ENCODE measurements at places on chromosomes 2 and 18.
A peak's percentile ranks its signal among the peaks of the same experiment; 100 is the strongest.

DNA sequence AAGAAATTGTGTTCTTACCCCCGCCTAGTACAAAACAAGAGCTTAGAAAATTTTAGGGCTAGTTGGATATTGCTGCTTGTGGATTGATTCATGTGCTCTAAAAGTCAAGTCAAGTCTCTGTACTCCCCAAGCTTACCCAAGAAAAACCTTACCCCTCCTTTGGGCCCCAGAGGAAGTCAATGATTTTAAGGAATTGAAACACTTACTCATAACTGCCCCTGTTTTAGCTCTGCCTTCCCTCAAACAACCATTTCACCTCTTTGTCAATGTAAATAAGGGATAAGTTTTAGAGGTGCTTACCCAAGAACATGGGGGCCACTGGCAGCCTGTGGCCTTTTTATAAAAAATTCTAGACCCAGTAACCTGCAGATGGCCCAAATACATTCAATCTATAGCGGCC lies 136.6 kb upstream of the RMP24 start:
- DNase-seq: no peak

DNA sequence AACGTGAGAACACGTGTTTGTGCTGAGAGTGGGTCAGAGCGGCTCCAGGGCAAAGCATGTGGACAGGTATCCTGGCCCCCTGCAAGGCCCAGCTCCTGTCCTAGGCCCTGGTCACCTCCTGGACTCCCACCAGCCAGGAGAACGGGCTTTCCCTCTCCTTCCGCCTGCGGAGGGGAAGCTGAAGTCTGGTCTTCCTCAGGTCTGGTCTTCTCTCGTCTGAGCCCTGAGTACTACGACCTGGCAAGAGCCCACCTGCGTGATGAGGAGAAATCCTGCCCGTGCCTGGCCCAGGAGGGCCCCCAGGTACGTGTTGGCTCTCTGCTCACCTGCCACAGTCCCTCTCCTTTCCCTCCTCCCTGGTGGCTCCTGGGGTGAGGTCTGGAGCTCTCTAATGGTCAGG lies 963 bp downstream of the GNLY start:
- DNase-seq: no peak

GRCh38 chr2:237510502-237511217 lies 23.6 kb downstream of the MLPH start:
- no peak for DNase-seq

DNA sequence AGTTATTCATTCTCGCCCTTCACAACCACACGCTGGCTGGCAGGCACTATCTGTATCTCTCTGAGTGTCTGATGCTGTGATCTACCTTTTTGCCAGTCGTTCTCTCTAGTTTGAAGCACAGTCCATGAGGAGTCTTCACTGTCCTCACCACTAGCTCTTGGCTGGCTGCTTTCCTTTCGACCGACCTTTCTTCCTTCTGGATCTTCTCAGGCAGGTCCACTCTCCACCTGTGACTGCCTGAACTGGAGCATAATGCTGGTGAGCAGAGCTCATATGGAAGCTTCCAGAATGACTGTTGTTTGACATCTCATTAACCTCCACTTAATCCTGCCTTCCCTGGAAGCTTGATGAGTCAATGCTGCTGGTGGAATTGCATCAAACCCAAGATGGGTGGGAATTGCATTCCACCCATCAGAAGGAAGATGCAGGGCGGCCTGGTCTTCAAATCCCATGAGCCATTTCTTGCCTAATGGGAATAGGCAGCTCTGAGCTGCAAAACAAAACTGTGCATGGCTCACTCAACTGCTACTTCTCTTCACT lies 283.5 kb upstream of the HDAC4 start:
- DNase-seq: no peak

GRCh38 chr2:224513991-224514390 lies 71.2 kb downstream of the CUL3 start:
- DNase-seq: no peak

- DNase-seq: no peak
Observed at GRCh38 chr2:76870581-76870980, 651.6 kb downstream of the LRRTM4 start.

DNA sequence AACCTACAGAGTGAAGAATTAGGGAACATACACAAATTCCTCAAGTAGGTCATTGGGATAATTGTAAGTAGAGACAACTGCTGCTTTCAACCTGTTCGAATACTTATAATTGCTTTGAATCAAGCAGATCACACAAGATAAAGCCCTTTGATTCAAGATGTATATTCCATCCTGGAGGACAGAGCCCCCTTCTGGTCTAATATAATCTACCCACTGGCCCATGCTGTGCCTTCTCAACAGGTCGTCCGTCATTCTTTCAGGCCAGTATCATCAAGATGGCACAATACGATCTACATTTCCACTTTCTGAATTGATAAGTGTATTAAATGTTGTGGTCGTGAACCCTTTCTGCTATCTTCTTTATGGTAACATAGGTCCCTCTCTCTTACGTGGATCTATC lies 387.0 kb upstream of the CDH19 start:
- DNase-seq: no peak

DNA sequence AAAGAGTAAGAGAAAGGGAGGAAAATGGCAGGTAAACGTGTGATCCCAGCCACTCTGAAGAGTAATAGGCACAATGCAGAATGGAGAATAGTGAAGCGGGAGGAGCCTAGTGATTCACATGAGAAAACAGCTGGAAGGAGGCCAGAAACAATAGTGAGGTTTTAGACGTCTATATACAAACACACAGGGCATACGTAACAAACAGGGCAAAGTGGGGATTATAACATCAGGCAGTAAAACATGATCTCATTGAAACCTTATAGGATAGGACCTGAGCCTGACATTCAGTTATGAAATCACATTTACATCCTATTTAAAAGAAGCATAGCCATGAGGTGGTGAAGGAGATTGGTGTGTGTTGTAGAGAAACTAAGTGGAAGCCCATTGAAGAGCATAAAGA lies 33.0 kb upstream of the GATA6 start:
- DNase-seq: no peak

DNA sequence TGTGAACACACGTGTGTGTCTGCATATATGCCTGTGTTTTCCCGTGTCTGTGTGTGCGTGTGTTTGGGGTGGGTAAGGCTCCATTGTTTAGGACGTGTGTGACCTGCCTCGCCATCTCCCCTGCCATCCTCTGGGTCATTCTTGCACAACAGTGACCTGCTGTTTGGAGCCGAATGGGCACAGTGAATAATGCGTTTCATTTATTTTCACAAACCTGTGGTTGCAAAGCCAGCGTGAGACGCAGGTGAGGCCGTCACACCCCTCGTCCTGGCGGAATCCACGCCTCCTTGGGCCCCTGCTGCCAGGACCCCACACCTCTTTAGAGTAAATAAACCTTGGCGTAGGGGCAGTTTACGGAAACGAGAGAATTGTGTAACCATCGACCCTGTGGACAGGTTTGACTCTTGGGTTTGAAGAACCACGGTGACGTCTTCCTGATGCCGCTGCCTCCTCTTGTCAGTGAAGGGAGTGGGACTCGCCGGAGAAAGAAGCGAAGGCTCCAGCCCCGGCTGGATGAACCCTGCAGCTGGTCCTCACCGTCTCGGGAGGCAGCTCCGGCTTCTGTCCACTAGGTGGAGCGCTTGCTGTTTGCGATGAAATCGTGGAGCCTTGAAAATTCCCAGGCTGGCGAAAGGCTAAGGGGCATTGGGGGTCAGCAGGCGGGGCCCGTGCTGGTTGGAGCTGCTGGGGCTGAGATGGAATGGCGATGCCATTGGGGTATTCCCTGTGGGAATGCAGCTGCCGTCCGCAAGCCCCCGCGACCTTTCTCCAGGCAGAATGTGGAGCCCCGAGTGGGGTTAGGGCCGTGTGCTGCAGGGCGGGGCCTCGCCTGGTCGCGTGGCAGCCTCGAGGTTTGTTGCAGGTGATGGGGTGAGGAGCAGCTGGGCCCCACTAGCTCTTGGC lies 81.1 kb downstream of the RTP5 start:
- peak; percentile 34 for DNase-seq

GRCh38 chr18:47999801-48000248 lies 69.4 kb upstream of the SMAD2 start:
- DNase-seq: no peak

DNA sequence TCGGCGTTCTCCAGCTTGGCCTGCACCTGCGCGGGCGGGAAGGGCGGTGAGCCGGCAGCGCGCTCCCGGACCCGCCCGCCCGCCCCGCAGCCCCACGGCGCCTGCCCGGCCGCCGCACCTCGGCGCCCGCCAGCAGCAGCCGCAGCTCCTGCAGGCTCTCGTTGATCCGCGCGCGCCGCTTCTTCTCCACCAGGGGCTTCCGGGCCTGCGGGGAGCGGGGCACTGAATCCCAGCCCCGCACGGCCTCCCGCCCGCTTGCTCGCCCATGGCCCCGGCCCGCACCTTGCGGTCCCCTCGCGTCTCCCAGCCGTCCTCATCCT lies 335 bp downstream of the HES6 start:
- no peak for DNase-seq

DNA sequence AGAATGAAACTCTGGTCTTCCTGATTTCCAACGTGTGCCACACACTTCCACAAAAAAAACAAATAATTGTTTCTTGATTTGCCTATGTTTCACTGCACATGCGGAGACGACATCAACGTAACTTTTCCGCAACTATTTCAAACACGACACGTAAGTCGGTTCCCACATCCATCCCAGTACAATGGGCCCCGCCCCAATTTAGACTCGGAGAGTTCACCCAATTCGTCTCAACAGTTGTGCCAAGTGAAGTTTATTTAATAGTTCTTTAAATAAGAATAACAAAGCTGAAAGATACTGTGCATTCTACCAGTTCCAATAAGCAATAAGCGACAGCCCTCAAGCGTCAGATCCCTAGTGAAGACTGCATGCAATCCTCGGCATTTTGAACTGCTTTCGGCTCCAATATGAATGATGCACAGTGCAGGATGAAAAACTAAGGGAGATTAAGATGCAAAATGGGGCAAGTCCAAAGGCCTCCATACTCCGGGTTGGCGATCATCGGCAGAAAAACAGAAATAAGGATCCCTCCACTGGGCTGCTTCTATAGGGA lies 664 bp downstream of the CCT4 start:
- DNase-seq: no peak

DNA sequence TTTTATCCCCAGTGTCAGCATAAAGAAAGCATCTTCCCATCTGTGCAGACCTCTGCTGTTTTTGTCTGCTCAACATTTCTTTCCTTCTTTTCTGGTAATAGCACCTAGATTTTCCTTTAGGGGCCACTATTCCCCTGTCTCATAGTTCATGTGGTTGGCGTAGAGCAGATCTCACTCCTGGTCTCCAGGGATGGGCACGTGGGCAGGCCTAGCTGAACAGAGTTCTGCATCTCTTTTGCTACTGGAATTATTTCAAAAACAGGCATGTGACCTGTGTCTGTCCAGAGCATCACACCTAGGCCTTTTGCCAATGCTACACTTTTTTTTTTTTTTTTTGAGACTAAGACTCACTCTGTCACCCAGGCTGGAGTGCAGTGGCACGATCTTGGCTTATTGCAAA lies 17.7 kb upstream of the ICOS start:
- no peak for DNase-seq

DNA sequence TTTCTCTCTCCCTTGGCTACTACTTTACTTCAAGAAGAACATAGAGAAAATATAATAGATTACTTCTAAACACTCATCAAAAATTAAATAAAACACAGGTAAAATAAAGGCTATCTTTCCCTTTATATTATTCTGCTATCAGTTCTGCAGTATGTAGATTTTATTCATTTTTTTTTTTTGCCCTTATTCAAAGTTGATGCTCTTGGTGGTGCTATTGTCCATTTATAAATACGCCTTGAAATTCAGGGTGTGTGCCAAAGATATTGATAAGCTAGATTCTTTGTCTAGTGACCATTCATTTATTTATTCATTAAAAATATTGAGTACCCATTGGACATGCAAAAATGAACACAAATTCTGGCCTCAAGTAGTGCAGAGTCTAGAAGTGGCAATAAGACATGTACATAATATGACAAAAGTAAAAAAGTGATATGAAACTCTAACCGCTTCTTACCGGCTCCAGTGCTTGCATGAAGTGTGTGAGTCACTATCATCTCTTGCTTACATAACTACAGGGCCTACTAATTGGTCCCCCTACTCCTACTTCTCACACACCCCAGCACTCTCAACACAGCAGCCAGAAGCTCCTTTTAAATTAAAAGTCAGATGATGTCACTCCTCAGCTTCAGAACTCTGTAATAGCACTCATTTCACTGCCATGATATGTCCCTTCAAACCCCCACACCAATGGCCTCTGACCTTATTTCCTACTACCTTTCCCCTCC lies 208.3 kb upstream of the FANCL start:
- no peak for DNase-seq

- DNase-seq: no peak
Observed at GRCh38 chr2:46241344-46241743, 55.9 kb upstream of the EPAS1 start.

DNA sequence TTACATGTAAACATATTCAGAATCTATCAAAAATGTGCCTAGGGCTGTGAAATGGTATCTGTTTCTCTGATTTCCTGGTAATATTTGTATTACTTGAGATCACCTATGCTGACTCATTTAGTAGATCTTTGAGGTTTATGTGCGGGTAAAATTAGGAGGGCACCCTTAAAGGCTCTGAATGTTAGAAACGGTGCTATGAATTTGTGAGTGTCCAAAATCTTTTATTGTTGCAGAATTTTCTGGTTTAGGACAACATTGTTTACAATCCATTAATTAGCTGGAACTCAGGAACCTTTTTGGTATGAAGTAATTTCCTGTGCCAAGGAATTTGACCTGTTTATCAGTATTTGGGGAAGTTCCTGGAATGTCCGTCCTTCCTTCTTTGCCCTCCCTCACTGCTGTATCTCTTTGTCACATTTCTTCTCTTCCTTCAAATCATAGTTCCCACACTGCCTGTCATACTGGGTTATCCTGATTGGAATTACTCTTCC lies 130.5 kb downstream of the TANC1 start:
- no peak for DNase-seq

GRCh38 chr2:98736464-98736889 lies 5.5 kb upstream of the MGAT4A start:
- no peak for DNase-seq

GRCh38 chr18:58541789-58542425 lies 87.0 kb downstream of the ALPK2 start:
- DNase-seq: no peak

DNA sequence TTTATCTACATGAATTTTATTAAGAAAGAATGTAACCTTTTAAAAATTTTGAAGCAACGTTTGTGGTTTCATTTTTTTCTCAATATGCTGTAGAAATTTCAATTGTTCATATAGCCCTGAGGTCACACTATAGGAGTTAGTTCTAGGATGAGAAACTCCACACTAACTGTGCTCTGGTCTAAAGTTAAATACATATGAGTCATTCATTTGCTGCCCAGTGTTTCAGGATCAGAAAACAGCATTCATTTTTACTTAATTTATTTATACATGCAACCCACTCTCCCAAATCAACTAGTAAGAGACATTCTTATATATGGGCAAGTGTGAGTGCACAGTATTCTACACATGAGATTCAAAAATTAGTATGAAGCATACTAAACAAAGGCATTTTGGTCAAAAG lies 137.9 kb downstream of the DOCK10 start:
- DNase-seq: no peak

DNA sequence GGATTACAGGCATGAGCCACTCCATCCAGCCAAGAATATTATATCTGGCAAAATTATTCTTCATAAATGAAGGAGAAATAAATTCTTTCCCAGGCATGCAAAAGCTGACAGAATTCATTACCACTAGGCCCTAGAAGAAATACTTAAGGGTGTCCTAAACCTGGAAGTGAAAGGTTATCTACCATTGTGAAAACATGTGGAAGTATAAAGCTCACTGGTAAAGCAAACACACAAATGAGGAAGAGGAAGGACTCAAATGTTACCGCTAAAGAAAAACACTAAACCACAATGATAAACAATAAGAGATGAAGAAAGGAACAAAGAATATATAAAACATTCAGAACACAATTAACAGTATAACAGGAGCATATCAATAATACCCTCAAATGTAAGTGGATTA lies 171.8 kb downstream of the CAMKMT start:
- DNase-seq: no peak
